ENCODE measurements at places on chromosomes 16 and 17.

DNA sequence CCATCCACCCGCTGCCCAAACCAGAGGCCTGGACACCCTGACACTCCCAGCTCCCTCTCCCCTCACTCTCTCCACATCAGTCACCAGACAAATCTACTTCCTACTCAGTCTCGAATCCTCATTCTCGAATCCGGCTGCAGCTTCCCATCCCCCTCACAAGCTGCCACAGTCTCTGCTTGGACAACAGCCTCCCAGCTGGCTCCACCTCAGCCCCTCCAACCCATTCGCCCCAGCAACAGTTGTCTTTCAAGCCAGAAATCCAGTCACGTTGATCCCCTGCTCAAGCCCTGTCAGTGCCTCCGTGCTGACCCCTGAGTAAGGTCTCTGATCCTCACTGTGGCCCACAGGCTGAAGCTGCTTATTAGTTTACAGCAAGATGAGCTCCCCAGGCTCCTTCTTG, 44.2 kb upstream of the MTSS2 start:
- DNase-seq: no peak

DNA sequence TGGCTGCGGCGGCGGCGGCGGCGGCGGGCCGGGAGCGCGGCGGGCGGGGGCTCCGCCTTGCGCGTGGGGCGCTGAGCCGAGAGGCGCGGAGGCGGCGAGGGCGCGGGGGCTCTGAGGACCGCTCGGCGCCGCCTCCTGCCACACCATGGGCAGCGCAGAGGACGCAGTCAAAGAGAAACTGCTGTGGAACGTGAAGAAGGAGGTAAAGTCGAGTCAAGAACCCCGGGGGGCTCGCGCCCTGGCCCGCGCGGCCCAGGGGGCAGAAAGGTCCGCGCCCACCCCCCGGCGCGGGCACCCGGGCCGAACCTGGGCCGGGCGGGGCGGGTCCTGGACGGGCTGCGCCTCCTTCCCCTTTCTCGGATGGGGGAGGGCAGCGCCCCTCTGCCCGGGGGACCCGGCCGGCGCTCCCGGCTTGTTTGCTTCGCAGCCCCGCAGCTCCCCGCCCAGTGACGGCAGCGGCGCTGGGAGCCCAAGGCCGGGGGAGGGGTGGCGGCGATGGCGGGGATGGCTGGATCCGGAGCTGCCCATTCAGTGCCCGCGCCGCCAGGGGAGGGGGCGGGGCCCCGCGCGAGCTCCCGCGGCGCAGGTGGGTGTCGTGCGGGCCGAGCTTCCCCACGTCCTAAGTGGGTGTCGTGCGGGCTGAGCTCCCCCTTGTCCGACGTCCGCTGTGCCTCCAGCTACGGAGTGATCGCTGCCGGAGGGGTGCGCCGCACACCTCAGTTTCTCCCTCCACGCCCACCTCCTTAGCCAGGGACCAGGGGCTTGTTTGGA, 428 bp downstream of the SGSM2 start:
- DNase-seq: no peak

DNA sequence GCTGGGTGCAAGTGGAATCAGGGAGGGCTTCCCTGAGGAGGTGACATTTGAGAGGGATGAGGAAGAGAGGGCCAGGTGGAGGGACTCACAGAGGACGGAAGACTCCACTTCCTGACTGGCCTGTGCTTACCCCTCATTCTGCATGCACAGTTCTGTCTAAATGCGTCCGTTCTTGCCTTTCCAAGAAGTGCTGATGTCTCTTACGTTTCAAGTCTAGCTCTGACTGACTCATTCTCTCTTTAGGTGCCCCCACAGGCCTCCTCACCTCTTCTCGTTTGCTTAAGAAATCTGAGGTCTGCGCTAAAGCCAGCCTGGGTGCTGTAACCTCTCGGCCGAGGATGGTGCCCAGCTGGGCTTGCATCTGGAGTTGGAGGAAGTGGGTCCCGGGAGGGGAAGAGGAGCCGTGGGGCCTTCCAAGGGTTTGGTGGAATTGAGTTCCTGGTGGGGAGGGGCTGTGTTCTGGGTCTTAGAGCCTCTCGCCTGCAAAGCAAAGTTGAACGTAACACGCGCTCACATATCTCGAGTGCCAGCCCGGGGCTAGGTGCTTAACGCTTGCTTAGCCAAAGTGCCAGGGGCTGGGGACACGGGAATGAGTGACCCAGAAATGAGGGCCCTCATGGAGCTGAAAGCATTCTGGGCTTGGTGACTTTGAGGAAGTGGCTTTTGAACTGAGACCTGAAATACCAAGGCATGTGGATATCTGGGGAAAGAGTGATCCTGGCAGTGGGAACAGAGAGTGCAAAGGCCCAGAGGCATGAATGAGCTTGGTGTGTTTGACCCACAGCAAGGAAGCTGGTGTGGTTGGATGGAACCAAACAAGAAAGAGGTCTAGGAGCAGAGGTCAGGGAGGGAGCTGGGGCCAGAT, 4.8 kb downstream of the IL4R start:
- peak; percentile 28 for DNase-seq

DNA sequence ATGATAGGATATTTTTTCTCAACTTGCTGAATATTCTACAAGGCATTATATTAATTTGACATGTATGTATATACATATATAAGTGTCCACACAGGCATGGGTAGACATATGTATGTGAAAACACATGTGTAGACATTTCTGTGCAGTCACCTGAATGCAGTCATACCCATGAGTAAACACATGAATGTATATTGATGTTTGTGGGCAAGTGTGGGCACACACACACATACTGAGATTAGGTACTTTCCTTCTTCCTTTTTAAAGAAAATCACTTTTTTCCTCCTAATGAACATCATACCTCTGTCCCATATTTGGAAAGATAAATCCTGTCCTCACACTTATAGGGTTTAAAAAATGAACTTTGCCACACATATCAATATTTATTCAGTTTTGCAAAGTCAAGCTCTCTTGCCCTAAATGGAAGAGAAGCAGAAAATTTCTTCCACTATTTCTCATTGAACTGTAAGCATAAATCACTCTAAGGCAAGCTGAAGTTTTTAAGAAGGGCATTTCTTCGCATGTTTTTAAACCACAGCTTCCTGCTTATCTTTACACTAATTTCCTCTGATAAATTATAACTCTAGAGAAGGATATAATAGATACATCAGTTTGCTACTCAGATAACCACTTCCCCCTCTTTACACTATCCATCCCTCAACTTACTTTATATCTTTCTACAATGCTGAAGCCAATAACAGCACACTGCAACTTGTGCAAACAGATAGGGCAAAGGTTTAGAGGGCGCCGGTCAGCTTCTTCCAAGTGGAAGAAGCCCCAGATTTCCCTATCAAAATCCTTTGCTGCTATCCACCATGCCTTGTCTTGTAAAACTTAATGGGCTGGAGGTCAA, 49.6 kb upstream of the LRRC37A3 start:
- DNase-seq: no peak

DNA sequence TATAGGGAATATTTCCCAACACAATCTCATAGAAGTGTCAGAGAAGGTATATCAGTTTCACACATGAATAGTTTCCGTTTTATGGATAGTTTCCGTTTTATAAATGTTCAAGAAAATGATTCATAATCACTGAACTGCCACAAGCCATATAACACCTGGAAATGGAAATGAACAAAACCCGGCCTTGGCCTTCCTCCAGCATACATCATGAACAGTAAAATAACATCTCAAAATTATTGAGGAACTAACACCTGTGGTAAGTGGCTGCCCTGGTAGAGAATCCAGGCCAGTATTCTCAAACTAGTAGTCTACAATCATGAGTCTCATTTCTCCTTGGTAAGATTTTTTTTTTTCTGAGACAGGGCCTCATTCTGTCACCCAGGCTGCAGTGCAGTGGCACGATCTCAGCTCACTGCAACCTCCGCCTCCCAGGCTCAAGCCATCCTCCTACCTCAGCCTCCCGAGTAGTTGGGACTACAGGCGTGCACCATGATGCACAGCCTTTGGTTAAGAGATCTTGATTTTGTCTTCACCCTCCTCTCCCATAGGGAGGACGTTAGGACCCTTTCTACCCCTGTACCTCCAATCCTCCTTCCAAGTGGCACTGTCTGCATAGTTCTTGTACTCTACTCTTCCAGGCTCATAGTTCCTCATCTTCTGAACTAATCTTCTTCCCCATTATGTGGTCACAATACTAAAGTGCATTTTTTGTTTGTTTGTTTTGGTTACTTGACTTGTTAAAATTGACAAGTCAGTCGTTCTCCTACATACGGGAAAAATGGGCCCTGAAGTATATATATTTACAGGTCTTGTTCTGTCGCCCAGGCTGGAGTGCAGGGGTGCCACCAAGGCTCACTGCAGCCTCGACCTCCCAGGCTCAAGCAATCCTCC, 15.0 kb upstream of the RGS9 start:
- no peak for DNase-seq

- DNase-seq: no peak
Observed at GRCh38 chr16:75627851-75628250, 4.8 kb upstream of the ADAT1 start.
